ENCODE measurements at places on chromosomes 3 and 15.

DNA sequence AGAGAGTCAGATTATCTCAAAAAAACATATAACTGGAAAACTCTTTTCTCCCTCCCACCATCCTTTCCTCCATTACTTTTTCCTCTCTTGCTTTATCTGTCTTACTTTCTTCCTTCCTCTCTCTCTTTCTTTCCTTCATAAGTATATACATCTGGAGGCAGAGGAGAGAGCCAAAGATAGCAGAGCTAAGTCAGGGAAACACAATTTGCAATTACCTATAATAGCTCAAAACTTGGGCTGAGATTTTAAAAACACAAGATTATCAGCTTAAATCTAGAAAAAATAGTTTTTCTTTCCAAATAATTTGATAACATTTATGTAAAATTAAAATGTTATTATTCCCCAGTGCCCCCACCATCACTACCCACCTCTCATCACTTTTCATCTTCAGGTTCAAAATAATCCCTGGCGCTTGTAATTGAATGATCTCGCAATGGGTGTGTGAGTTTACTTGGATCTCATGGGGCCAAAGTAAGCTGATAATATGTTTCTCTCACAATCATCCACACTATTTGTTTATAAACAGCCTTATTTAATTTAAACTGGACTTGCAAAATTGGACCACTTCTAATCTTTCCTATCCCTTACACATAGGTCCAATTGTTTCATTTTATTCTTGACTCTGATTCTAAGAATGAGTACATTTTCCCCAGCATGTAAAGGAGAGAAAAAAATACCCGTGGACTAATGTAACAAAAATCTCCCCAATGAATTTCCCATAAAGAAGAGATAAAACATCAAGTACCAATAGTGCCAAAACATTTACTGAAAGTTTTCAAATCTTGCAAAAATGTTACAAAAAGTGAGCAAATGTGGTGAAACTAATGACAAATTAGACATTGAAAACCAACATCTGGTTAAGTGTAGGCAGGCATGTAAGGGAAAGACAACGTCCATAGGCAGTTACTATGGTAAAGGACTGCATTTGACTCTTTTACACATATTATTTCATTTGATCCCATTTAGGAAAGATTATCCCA, 236.9 kb downstream of the DTWD1 start:
- no peak for DNase-seq

DNA sequence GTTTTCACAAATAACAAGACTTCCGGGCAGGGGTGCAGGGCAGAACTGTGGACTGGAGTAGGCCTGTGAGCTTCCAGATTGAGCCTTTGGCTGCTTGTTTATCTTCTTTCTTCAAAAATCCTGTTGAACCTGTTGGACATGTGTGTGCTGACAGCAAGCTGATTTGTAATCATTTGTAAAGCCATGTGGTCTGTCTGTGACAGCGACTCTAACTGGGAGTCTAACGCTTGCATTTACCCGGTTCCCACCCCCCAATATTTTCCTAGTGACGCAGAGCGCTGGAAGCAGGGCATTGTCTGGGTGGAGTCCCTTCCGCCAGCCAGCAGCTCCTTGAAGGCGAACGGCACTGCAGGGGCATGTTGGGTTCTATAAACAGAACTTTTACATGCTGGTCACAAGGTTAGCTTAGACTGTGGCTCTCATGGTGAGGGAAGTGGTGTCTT, 85.7 kb upstream of the MYZAP start:
- no peak for DNase-seq

DNA sequence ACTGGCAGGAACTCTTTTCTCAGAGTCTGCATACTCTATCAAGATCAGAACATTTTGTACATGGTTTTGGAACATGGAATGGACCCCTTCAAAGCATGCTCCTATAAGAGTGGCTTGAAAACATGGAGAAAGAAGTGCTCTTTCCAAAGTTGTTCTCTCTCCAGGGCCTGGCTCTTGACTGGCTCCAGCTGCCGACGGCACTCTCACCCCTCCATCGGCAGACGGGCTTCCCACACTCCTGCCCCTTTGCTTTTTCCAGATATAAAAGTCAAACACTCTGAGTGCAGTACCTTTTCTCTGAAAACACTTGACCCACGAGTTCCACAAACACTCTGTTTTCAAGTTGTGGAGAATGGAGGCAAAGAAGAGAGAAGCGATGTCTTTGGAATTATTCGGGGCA, 72.5 kb upstream of the ONECUT1 start:
- no peak for DNase-seq

- no peak for DNase-seq
These were observed 57.1 kb upstream of the GATA2 start for GRCh38 chr3:128550113-128550440.

DNA sequence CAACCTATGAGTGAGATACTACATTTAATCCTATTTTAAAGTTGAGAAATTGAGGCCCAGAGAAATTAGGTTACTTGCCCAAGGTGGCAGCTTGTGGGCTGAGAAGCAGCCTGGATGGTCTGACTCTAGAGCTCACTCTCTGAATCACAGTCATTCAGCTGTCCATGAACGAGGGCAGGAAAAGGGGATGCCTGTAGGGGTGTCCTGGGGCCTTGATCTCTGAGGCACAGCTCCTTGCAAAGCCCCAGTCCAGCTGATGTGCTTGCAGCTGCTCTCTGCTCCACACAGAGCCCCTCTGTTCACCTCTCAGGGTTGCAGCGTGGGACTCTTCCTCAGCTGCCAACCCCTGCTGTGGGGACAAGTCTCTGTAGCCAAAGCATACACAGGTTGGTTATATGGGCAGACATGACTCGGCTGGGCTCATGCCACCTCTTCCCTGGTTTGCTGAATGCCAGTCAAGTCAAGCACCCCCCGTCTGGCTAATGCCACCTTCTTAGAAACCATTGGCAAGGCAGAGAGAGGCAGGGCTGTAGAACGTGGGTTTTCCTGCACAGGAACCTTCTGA, 56.8 kb downstream of the GASK1A start:
- no peak for DNase-seq

GRCh38 chr15:63718590-63719035, 115.1 kb downstream of the HERC1 start:
- DNase-seq, result peak; percentile 56

- DNase-seq, result no peak
These were observed 5.1 kb upstream of the DNAJA4 start for GRCh38 chr15:78259232-78259631.

GRCh38 chr3:194184265-194184751, 48.4 kb downstream of the HES1 start:
- no peak for DNase-seq

DNA sequence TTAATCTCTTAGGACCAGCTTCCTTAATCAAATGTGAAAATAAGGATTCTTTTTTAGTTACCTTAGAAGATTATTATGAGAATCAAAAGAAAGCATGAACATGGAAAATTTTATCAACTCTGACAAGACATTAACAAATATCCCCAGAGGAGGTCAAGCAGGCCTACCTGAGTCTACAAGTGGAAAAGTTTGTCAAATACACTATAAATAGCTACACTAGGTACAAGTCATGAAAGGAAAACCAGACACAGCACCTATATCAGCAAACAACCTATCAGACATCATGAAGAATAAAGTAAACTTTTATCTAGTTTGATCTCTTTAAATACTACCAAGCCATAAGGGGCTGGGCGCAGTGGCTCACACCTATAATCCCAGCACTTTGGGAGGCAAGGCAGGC, 126.1 kb downstream of the MAGI1 start:
- no peak for DNase-seq

GRCh38 chr15:76382987-76383728, 46.6 kb downstream of the ISL2 start:
- DNase-seq, result no peak

GRCh38 chr3:160078533-160078932, 89.9 kb downstream of the IL12A start:
- DNase-seq, result no peak

GRCh38 chr3:56408761-56409196, 59.5 kb downstream of the ERC2 start:
- DNase-seq, result no peak

DNA sequence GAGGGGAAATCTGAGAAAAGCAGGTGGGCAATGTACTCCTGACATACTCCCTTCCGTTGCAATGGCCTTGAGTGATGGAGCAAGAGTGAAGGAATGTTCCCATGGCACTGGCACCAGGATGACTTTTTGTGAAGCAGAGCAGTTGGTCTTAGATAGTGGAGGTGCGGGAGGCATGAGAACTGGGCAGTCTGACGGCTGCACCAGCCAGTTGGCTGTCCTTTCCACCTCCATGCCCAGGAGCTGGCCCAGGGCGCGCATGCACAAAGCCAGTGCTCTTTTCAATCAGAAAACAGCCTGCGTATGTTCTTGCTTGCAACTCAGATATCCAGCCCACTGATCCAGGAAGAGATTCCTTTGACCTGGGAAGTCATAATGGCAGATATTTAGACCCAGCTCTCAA, 136.8 kb downstream of the PGPEP1L start:
- DNase-seq, result no peak

- DNase-seq, result no peak
These were observed 110.3 kb downstream of the PDE8A start for GRCh38 chr15:85091990-85092389.

GRCh38 chr3:51681453-51681852, 10.4 kb downstream of the TEX264 start:
- DNase-seq, result no peak

DNA sequence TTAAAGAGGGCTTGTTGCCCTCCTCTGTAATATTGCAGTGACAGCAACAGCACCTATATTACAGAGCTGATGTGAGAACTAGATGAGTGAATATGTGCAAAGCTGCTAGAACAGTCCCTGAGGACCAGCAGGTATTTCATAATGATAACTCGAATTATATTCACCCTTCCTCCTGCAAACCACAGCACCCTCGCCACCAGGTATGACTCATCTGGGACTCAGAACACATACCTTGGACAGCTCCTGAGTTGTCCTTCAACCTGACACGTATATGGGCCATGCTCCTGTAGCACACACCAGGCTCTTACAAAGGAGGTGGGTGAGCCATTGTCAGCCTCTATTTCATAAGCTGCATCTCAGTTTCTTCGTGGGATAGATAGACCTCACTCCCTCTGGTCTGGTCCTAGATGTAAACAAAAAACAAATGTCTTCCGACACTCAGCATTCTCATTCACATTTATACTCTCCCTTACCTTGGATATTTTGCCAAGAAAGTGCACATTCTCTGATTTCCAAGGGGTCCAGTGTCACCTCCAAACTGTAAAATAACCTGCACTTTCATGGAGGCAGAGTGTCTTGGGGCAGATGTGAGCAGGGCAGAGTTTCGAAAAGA, 124.5 kb downstream of the TLE3 start:
- no peak for DNase-seq

GRCh38 chr15:53910852-53911251, 67.4 kb upstream of the UNC13C start:
- DNase-seq, result no peak

DNA sequence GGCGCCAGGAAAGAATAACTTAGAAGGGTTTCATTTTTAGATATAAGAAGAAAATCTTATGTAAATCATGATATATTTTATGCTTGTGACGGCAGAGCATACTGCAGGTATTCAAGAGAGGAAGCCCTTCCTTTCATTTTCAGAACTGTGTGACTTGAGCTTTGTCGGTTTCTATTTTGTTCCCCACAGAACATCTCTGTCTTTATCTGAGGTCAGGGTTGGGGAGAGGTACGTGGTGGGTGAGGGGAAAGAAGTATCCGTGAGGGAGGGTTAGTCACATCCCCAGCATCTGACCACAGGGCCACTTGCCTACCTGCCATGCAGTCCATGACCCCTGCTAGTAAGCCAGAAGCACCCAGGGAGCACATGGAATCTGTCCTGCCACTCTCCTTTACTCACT, 126.5 kb downstream of the DGKG start:
- DNase-seq, result no peak

- DNase-seq, result no peak
These were observed 1.1 kb downstream of the TBC1D2B start for GRCh38 chr15:78076231-78077052.
